ENCODE measurements at places on chromosomes 1 and 21.
A peak's percentile ranks its signal among the peaks of the same experiment; 100 is the strongest.

GRCh38 chr1:201673915-201674314, 135.0 kb downstream of the NAV1 start:
- DNase-seq, result no peak

GRCh38 chr1:10877894-10878293, 81.4 kb upstream of the CASZ1 start:
- no peak for DNase-seq

GRCh38 chr1:30751830-30752650, 5.5 kb downstream of the LAPTM5 start:
- DNase-seq, result no peak

DNA sequence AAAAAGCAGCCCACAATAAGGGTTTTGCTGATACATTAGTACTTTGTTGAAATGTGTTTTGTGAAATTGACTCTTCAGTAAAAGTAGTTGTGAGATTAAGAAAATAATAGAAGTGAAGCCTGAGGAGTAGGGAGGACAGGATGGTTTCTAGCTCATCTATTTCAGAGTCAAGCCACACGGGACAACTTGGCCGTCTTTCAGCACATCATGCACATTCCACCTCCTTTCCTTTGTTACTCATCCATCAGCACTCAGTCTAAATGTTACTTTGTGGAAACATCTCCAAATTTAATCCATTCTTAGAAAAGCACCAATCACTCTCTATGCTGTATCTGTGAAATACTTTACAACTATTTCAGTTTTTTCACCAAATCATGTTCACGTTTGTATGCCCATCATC, 223.3 kb downstream of the FGGY start:
- DNase-seq, result no peak

- no peak for DNase-seq
These were observed 108.0 kb upstream of the ADAR start for GRCh38 chr1:154716011-154716410.

DNA sequence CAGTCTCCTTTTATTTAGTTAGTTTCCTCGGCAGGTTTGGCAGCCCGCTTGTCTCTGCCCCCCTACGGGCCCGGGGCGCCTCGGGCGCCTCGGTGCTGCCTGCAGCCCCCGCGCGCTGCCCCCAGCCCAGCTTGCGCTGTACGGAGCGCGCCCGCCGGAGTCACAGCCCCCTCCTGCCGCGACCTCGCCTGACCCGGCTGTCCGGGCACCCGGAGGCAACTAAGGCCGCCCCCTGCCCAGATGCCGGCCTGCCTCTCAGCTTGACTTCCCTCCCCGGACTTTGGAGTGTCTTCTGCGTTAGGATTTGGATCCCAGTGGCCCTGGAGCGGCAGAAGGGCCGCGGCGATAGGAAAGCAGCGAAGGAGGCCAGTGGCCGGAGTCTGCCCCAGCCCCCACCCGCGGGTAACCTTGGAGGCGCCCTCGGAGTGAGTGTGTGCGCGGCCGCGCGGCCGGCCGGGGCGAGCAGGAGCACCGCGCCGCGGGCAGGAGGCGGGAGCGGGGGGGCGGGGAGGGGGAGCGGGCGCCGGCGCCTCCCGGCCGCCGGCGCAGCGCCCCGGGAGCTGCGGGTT, 7.6 kb downstream of the CDKN2C start:
- no peak for DNase-seq

DNA sequence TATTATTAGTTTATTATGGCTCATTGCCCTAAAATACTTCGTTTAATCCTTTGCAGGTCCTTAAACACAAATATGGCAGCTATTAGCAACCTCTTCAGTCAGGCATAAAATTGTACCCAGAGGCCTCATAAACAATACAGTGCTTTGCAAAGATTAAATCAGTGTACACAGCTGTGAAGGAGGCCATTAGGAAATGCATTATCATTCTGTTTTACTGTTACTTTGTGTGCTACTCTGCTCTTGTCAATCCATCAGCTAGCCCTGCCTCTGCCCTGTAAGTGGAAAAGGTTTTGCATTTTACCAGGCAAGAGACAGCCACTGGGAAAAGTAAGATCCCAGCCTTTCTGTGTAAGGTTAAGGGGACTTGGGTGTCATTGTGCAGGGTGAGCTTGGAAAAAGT, 415.7 kb upstream of the DAB1 start:
- DNase-seq, result no peak

DNA sequence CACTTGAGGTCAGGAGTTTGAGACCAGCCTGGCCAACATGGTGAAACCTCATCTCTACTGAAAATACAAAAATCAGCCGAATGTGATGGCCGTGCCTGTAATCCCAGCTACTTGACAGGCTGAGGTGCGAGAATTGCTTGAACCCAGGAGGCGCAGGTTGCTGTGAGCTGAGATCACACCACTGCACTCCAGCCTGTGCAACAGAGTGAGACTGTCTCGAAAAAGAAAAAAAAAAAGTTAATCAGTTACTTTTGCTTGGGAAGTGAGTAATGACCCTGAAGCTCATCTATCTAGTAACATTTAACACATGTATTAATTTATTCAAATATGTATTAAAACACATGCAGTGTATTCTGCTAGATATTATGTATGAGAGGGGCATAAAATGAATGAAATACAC, 49.4 kb downstream of the ZNF326 start:
- no peak for DNase-seq

GRCh38 chr1:207876131-207876530, 34.8 kb downstream of the CD34 start:
- no peak for DNase-seq

DNA sequence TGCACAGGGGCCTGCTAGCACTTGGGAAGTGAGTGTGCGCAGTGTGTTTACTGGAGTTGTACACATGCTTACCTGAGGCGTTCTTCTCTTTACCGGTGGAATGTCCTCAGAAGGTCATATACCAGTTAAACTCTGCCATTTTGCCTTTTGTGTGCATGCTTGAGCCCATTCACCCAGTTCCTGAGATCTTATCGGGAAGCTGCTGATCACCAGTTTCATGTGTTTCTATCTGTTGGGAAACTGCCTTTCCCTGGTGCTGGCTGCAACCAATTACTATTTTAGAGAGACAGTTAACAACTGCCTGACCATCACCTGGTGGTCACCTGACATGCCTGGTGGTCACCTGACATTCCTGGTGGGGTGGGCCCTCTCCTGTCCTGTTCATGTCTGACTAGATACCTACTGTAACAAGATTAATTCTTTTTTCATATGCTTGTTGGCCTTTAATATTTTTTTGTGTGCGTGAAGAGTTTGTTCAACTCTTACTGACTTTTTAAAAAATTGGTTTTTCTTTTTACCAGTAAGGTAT, 137.0 kb downstream of the RASAL2 start:
- no peak for DNase-seq

DNA sequence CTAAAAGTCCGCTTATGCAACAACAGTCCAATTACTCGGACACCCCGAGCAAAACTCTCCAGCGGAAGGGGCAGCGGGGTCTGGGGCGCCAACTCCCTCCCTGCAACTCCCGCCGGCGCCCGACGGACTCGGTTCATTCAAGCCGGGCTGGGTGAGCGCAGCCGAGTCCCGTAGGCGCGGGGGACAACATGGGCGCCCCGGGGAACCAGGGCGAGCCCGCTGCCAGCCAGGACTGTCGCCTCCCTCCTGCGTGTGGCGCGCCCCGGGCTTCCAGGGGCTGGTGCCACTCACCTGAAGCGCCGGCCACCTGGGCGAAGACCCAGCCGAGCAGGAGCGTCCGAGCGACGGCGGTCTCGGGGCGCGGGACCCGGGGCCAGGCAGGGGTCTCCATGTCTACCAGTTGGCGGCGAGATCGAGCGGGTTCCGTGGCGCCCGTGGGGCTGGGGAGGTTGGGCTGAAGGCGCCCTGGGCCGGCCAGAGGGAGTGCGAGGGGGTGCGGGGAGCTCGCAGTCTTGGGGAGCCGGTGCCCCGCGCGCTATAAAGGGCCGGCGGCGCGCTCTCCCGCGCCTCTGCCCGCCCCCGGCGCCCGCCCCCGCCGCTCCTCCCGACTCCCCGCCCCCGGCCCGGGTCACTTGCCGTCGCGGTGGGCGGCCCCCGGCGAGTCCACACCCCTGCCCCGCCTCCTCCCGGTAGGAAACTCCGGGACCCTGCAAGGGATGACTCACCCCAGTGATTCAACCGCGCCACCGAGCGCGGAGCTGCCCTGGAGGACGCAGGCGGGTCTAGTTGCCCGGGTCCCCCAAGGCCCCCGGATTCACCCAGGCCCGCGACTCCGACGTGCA, at the start of gene F3:
Gene F3, minus strand, starts transcription at position 514 of the 842 bp plus-strand sequence. Its CDS starts 123 bp downstream, at position 391.
- DNase-seq, result peak; percentile 44

GRCh38 chr21:42041246-42041645, 29.9 kb upstream of the UMODL1 start:
- DNase-seq, result no peak

DNA sequence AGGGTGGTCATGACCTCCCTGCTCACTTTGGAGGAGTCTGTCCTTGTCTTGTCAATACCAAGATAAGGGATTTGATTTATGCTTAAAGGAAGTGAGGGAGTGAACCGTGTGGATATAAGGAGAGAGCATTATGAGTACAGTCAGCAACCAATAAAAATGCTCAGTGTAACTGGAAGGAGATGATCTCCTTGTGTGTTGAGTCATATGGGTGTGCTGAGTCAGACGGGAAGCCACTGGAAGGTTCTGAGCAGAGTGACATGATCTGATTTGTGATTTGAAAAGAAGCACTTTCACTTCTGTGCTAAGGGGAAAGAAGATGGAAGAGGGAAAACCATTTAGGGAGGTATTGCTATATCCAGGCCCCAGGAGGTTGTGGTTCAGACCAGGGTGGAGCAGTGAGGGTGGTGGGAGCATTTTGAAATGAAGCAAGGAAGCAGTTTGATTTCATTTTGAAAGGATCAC, 2.5 kb upstream of the BCL10 start:
- no peak for DNase-seq

GRCh38 chr1:40405812-40406211, 32.3 kb downstream of the SMAP2 start:
- DNase-seq, result no peak
